Kidney epithelial cell (primary cell): ENCODE measurements at places on chromosomes 6 and 20.

GRCh38 chr6:107716688-107717089 is 107.4 kb downstream of the SCML4 start:
- DNase-seq, result no peak

DNA sequence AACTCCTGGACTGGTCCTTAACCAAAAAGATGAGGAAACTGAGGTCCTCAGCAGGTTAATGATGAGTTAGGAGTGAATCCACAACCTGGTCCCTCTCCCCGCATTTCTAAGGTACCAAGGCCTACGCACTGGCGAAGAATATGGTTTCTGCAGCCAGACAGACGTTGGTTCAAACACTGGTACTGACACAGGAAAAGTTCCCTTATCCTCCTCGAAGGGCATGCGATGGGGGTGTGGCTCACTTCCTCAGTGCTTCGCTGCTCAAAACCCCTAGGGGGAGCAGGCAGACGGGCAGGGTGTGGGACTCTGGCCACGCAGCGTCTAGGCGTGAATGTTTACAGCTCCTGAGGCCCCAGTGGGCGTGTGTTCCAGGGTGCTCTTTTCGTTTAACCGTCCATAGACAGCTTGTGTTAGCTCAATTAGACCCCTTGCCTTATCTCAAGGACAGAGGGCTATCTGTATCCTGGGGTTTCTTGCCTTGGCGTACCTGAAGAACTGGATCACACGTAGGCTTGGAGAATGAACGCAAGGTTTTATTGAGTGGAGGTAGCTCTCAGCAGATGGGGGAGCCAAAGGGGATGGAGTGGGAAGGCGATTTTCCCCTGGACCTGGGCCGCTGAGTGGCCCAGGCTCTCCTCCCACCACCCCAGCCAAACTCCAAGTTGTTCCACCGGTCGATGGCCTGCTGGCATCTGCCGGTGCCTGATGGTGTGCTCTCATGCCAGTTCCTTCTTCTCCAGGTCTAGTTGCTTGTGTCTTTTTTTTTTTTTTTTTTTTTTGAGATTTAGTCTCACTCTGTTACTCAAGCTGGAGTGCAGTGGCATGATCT is 31.8 kb upstream of the PTPN1 start:
- DNase-seq, result no peak

DNA sequence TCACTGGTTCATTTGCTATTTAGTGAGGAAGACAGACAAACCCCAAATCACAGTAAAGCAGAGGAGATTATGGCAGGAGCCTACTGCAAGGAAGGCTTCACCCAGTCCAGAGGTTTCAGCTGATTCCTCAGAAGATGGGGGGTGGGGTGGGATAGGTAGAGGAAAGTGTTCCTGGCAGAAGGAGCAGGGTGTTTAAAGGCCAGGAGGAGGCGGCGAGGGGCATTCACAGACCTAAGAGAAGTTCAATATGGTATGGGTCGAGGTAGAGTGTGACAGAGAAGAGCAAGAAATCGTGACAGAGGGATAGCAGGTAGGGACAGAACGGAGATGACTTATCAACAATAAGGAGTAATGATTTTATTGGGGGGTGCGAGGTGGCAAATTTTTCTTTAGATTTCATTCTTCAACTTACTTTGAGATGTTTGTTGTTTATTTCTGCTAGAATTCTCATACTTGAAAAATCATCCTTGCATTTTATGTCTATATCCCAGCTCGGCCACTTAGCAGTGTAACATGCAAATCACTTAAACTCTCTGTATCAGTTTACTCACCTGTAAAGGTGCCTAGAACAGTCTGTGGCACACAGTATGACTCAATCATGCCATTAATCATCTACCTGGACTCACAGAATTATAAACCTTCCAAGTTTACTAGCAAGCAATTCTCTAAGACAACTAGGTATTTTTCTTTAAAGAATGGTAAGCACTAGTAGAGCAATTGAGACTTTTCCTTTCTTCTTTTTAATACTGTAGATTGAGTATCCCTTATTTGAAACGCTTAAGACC is 176.7 kb downstream of the REV3L start:
- no peak for DNase-seq

DNA sequence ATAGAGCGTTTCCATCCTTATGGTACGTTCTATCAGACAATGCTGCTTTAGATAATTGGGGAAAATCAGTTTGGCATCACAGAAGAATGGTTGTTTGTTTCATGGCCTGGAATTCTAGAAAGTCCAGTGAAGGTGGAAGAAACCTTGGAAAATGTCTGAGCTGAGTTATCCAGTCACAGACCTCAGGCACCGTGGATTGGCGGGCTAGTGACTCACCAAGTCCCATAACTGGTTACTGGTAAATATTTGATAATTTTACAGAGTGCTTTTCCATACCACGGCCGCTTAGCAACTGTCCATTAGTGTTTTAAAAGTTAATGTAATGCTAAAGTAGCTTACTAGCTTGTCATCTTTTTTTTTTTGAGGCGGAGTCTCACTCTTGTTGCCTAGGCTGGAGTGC is 99.4 kb downstream of the SLC35B3 start:
- DNase-seq, result no peak

GRCh38 chr20:1824834-1825233 is 70.4 kb upstream of the SIRPA start:
- DNase-seq, result no peak

- no peak for DNase-seq
Observed at GRCh38 chr6:67221226-67221625, 1413.9 kb upstream of the ADGRB3 start.

DNA sequence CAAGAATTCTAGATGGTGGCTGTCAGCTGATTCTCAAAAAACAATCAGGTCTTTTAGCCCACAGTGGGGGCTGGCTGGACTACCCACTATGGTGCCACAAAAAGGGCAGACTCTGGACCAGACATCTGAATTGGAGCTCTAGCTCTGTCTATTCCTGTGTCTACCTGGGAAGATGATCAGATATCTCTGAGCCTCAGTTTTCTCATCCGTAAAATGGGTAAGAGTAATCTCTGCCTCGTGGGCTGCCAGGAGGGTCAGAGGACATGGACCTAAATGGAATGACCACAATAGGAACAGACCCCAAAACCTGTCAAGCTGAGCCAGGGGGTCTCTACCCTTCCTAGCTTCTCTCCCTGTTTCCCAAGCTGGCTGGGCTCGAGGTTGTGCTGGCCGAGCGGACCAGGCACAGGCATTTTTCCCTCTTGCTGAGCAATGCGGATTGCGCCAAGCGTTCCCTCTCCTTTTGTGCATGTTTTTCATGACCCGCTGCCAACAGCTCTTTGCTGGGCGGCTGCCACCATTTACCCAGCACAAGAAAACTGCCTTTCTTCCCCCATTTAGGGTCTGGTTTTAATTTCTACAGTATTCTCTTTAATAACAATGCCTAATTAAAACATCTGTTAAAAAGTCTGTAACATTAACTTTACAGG is 74.7 kb upstream of the MAFB start:
- no peak for DNase-seq

DNA sequence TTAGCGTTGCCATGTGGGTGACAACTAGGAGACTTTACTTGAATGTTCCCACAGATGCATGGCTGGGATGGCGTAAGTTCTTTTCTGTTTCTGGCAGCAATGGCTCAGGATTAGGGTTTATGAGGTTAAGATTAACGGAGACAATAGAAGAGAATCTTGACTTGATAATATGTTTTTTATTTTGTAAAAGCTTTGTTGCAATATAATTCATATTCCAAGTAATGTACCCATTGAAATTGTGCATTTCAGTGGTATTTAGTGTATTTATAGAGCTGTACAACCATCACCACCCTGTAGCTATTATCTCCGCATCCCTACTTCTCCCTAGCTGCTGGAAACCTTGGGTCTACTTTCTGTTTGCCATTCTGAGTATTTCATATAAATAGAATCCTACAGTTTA is 349.2 kb downstream of the UTRN start:
- no peak for DNase-seq

DNA sequence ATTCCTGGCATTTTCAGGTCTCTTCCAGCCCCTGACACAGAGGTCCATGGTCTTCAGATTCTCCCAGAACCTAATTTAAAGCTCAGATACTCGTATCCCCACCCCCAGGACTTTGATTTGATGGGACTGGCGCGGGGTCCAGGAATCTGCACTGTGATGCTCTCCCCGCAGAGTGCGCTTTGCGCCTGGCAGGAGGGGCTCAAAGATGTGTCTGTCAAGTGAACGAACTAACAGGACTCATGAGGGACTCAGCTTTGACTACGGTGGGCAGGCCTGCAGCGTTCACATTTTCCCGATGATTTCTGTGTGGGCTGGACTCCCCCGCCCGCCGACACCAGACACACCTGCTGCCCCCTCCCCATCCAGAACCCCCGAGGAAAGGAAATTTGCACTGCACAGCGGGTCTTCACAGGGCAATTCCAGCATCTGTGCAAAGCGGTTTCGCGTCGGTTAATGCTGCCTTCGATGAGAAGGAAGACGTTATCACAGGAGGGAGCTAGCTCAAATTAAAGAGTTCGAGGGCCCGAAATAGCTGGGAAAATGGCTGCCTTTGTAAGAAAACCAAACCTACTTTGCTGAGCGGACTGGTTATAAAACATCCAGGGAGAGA is 90.2 kb downstream of the ZDHHC14 start:
- DNase-seq, result no peak

- DNase-seq, result no peak
Observed at GRCh38 chr20:17653835-17654648, 28.0 kb downstream of the RRBP1 start.

DNA sequence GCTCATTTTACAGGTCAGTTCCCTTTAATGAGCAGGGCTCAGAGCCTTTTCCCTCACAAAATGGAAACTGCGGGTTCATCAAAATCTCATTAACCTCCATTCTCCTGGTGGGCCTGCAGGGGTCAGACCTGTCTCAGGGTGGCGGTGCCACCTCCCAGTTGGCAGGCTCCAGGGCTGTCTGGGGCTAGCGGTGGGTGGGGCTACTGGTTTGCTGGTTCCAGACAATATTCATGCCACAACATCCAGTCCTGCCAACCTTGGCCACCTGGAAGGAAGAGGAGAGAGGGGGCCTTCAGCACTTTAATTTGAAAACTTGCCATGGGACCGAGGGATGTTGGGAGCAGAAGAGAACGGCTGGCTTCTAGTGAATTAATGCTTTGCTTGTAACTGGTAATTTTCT is 41.9 kb upstream of the CTNNBL1 start:
- DNase-seq, result no peak

DNA sequence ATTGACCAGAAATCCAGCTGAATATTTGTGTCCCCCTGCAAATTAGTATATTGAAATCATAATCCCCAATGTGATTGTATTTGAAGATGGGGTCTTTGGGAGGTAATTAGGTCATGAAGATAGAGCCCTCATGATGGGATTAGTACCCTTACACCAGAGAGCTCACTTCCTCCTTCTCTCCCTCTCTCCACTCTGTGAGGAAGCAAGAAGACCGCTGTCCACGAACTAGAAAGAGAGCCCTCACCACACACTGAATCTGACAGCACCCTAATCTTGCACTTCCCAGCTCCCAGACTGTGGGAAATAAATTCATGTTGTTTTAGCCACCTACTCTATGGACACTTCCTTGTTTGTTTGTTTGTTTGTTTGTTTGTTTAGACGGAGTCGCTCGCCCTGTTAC is 11.9 kb upstream of the PLAGL1 start:
- no peak for DNase-seq

DNA sequence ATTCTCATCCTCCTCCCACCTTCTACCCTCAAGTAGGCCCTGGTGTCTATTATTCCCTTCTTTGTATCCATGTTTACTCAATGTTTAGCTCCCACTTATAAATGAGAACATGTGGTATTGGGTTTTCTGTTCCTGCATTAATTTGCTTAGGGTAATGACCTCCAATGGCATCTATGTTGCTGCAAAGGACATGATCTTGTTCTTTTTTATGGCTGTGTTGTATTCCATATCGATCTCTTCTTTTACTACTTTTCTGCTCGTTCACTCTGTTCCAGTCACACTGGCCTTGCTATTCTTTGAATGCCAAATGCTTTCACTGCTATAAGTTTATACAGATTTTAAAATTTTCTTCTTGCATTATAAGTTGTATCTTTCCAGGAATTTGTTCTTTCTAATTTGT is 57.7 kb downstream of the RSPH3 start:
- no peak for DNase-seq

DNA sequence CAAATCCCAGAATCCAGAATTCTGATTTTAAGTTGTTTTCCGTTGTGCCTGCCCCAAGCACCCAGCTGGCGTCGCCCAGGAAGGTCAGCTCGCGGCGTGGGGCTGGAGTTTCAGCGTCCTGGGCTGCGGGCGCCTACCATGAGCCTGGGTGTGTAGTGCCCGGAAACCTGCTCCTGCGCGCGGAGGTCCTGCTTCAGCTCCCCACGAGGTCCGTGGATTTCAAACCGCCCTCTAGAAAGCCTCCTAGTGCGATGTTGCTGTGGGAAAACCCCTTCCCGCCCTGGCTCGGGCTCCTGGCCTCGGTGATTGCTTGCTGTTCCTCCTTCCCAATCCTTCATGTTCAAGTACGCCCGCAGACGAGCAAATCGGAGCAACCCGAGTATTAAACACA is 51.3 kb upstream of the NRN1 start:
- DNase-seq, result no peak

GRCh38 chr20:62701161-62702012 is 7.2 kb upstream of the NTSR1 start:
- no peak for DNase-seq

DNA sequence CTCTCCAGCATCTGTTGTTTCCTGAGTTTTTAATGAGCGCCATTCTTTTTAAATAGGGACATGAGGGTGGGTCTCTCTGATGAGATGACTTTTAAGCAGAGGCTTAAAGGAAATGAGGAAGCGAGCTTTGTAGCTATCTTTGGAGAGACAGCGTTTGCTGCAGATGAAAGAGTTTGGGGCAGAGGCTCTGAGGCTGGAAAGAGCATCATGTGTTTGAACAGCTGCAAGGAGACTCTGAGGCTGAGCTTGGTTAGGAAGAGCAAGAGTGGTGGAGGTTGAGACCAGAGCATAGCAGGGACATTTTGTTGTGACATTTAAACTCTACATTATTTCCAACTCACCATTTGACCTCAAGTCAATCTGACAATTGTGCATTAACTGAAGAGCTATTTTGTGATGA is 38.3 kb upstream of the TMX4 start:
- DNase-seq, result no peak

DNA sequence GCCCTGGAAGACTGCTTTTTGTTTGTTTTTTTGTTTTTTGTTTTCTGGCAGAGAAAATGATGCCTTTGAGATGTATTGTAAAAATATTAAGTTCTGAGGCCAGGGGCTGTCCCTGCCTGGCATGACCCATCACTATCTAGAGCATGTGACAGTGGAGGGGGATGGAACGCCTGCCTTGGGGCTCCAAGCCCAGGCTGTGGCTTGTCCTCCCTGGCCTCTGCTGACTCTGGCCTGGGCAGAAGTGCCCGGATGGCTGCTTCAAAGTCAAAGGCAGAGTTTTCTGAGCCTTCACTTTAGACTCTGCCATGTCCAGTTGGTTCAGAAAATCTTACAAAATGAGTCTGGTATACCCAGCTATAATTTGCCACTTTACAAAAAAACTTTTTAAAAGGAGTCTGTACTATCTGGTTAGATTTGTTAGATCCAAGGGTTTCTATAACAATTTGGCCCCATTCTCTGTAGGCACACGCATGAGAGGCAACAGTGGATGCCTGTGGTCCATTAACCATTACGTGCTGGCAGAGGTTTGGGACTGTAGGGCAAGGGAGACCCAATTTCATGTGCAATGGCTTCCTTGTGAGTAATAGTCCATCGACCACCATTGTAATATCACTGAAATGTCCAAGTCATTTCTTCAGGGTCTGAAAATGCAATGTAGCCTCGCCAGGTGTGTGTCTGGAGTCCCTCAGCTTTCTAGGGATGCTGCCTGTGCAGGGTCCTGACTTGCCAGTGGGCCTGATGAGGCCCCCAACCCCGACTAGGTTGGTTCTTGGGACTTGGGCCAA is 8.3 kb downstream of the PPP1R3G start:
- DNase-seq, result no peak

- no peak for DNase-seq
Observed at GRCh38 chr20:24045621-24046318, 57.2 kb upstream of the GGTLC1 start.

GRCh38 chr6:144696610-144697368 is 411.7 kb downstream of the UTRN start:
- DNase-seq, result no peak
